ENCODE measurements at places on chromosomes 3 and 15.

DNA sequence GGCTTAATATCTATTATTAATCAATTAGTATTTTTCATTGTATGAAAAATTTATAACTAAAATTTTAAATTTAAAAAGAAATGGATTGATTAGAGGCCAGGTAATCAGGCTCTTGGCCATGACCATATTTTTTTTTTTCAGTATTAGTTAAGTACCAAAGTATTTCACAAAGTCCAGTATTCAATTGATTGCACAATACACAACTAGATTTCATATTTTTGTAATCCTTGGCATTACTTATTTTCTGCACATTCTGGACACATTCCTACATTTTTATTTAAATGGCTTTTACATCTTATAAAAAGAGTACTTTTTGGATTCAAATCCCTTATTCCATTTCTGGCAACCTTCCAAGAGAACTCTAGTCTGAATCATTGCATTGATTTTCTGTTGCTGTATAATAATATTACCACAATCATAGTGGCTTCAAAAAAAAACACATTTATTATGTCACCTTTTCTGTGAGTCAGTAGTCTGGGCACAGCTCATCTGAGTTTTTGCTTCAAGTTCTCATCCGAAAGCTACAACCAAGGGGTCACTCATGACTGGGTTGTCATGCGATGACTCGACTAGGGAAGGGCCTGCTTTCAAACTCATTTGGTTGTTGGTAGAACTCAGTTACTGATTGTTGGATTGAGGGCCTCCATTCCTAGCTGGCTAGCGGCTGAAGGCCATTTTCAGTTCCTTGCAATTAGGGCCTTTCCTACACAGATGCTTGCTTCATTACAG is 90.7 kb downstream of the CNTN6 start:
- DNase-seq, result no peak

DNA sequence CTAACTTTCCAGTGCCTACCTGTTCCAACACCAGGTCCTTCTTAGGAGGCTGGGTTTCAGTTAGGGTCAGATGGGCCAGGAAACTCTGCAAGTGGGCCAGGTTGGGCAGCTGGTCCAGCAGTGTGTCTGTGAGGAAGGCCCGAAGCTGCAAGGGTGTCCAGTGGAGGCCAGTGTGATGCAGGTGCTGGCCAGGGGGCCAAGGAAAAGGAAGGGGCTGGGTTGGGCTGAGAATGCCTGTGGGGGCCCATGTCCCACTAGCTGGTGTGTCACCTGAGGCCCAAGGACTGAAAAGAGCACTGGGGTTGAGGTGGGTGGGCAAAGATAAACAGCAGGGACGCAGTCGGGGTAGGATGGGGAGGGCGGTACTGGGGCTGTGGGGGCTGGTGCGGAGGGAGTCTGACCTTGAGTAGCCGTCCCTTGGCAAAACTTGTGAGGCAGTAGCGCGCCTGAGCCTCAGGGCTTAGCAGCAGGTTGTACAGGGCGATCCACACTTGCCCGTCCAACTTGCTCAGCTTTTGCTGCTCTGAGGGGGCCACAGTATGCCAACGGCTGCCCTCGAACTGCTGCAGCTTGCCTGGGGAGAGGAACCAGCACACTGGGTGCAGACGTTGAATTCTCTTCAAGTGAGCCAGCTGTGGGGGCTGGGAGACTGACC is 1.5 kb upstream of the RASSF1 start:
- no peak for DNase-seq

DNA sequence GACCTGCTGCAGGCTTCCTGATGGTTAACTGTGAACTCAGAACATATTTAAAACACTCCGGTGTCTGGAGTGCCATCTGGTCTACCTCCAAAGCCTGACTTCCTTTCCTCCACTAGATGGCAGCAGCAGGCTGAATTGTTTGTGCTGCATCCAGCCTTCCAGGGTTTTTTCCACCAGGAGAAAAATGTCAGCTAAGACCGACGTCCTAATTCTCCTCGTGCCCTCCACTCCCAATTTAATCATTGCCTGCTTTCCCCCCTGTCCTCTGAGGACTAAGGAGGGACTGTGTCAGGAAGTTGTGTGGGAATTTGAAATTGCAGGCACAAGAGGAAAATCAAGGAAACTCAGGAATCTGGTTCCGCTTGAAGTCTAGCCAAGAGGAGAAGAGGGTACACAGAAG is 165.2 kb upstream of the UMPS start:
- DNase-seq, result no peak

DNA sequence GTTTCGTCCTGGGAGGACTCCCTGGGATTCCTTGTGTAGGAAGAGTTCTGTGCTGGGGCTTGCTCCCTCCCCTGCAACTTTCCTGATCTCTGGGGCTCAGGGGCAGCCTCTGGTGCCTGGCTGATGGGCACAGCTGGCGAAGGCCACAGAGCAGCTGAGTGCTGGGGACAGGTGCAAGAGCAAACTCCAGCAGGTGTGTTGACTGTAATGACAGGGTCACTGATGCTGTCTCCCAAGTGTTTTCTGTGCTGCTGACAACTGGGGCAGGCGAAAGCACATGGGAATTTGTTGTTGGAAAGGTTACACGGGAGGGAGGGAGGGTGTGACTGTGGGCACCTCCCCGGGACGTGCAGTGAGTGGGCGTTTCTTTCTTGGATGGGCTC is 21.6 kb downstream of the CPN2 start:
- DNase-seq, result no peak

GRCh38 chr3:126180477-126181397 is at the start of gene ALDH1L1:
Gene ALDH1L1 (minus strand): TSS chr3:126180586. CDS start chr3:126160979, 19,607 bp downstream.
- DNase-seq, result no peak

DNA sequence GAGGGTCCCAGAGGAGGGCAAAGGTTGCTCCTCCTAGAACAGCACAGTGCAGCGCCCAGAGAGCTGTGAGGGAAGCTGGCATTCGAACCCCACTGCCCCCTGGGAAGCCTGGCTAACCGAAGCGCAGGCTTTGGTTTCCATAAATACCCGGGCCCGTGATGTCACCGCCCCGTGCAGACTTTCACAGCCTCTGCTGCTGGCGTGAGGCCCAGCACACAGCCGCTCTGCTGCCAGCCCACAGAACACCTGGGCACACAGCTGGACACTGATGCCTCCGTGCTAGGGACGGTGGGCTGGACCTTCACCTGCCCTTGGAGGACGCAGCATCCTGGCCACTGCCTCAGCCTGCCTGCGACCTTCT is 1.0 kb downstream of the IQSEC1 start:
- no peak for DNase-seq

DNA sequence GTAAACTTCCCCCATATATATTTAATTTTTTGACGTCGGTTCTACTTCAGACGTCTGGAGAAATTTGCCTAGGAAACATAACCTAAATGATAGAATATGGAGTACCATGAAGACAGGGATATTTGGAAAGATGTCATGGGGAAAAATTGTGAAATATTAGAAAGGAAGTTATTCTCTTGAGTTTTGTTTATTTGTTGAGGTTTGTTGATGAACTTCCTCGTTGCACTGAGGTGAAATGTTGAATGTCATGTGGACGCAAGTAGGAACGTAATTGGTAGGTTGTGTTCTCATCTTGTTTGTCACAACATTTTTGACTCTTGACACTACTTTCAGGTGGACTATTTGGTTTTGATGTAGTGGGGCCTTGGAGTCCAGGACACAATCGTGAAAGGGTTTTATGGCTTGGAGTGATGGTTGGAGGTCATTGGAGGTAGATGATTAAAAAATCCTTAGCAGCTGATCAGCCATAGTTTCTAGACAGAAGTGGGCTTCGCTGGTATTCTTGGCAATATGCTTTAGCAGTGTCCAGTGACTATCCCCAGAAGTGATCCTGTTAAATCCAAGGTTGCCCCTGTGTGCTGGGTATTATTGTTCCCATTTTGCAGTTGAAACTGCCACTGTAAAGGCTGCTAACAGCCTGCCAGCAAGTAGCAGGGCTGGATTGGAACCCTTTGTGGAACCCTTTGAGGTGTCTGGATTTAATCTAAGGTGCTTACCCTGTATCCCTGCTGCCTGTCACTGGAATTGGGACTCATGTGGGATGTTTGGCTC is 1.5 kb downstream of the ABHD5 start:
- DNase-seq, result no peak

GRCh38 chr15:40847223-40847961 is 3.5 kb downstream of the SPINT1 start:
- no peak for DNase-seq

GRCh38 chr3:113166719-113167492 is 44.5 kb upstream of the BOC start:
- DNase-seq, result no peak

DNA sequence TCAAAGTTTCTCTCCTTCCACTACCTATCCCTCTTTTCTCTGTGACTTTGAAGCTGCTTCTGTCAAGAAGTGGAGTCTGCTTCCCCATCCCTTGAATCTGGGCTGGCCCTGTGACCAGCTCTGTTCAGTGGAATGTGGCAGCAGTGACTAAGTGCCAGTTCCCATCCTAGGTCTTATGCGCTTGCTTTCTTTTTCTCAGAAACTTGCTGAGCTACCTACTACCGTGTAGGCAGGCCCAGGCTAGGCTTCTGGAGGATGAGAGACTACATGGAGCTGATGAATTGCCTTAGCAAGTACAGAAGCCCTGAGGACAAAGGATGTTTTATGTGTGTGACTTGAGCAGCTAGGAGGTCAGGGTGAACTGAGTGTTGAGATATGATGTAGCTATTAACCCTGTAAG is 123.2 kb downstream of the PDCD6IP start:
- no peak for DNase-seq

GRCh38 chr3:64384561-64384960 is 159.3 kb upstream of the PRICKLE2 start:
- no peak for DNase-seq

DNA sequence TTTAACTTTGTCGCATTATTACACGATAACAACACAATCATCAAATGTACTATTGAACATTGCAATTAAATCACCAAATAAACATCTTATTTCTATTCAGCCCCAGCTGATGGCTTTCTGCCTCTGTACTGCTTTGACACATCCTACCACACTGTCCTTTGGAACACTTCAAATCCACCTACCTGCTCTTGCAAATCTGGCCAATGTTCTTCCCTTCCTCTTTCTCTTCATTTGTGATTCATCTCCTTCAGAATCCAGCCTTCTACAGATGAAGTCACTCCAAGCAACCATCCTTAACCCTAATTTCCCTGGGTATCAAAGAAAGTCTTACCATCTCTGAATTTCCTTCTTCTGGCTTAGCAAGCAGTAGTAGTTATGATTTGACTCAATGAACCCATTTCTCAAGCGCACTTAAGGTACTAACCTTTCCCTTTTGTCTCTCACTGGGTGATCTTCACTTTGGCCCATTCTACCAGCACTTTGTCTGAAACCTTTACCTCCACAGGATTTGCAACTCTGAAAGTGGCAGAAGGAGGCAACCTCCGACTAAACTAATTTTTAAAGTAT is 502.9 kb downstream of the FOXP1 start:
- DNase-seq, result no peak

- no peak for DNase-seq
These were observed 44.6 kb downstream of the TLE3 start for GRCh38 chr15:70053001-70053715.

DNA sequence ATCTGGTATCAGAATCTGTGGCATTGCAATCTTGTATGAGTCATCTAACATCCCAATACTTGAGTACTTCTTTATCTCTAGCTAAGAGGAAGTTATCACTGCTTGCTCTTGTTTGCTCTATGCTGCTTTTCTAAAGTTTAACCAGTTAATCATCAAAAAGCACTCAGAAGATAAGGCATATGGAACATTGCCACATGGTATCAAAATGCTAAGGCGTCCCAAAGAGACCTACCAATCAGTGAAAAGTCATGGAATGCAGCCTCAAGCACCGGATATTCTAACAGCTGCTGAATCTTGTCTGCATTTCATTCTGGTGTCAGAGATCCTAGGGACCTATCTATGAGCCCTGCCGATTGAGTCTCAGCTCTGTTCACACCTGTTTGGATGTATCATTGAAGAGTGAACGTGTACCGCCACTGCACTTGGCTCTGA is 192.8 kb downstream of the ARPP21 start:
- no peak for DNase-seq

DNA sequence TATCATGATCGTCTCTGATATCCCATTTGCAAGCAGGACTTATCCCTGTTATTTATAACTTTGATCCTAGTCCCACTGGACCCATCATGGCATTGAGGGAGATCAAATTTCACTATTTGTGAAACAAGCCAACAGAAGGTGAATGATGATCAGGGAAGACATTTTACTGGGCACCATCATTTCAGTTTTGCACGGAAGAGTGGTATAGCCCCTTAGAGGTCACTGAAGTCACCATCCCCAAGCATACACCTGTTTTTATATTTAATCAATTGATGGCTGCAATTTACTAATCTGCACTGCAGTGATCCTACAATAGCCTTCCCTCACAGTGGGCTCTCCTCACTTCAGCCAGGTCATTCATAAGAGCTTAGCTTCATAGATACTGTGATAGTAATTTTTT is 132.4 kb downstream of the FHIT start:
- no peak for DNase-seq

DNA sequence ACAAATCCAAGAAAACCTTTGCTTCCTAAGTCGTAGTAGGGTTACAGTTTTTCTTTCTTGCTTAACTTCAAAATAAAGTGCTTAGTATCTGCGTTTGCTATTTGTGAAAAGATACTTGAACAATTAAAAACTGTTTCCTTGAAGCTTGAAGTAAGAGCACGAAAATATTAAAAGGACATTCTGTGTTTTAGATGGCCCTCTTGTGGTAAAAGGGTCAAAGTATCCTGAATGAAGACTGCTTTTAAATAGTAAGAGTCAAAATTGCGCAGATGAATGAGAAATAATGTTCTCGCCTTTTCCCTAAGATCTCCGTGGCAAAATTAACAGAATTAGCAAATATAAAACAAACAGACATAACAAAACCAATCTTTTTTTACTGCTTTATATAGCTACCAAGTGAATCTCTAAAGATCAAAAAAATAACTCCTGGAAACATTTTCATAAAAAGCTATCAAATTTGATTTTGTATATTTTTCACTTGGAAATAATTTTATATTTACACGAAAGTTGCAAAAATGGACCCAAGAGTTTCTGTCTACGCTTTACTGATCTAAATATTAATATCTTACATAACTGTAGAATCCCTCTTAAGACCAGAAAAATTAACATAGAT is 175.4 kb downstream of the MBNL1 start:
- DNase-seq, result no peak

DNA sequence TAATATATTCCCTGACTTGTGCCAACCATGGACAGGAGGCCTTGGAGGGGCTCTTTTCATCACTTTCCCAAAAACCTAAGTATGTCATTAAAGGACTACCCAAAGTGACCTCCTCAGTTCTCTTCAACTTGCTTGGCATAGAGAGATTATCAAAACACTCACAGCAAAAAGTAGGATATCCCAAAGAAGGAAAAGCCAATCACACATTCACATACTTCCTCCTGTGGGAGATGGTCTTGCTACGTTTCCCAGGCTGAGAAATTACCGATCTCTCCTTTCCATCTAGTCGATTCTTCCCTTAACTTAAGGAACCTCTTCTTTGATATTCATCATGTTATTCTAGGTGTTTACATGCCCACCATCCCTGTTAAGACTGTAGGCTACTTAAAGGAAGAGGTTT is 9.1 kb downstream of the DPPA4 start:
- DNase-seq, result no peak

DNA sequence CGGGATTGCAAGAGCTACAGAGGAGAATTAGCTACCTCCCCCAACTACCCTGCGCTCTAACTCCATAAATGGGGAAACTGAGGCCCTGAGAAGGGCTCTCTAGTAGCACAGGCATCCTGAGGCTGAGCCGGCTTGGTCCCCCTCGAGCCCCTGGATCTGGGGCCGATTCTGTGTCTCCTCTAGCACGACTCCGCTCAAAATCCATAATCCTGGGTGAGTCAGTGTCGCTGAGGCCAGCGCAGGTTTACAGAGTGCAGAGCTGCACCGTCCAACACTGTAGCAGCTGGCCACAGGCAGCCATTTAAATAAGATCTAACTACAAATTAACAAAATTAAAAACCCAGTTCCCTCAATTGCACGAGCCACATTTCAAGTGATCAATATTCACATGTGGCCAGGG is 10.8 kb downstream of the GATA2 start:
- no peak for DNase-seq
